G401 (cell line): ENCODE measurements at places on chromosomes 12 and 14.

DNA sequence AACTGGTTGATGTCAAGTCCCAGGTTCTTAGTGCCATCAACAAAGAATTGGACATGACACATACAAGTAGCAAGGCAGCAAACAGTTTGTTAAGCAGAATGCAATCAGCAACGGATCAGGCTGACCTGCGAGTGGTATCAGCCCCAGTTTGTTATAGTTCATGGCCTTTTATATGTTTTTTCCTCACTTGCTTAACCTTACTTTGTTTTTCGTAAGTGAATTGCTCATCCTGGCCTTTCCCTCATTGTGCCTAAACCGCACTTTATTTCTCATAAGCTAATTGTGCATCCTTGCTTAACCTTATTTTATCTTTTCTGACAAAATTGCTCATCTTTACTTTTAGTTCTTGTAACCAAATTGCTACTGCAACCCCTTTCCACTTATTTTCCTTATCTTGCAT is 4.1 kb downstream of the ETFBKMT start:
- no peak for DNase-seq

GRCh38 chr12:21881965-21882364 is 59.3 kb downstream of the ABCC9 start:
- DNase-seq = peak; percentile 8

DNA sequence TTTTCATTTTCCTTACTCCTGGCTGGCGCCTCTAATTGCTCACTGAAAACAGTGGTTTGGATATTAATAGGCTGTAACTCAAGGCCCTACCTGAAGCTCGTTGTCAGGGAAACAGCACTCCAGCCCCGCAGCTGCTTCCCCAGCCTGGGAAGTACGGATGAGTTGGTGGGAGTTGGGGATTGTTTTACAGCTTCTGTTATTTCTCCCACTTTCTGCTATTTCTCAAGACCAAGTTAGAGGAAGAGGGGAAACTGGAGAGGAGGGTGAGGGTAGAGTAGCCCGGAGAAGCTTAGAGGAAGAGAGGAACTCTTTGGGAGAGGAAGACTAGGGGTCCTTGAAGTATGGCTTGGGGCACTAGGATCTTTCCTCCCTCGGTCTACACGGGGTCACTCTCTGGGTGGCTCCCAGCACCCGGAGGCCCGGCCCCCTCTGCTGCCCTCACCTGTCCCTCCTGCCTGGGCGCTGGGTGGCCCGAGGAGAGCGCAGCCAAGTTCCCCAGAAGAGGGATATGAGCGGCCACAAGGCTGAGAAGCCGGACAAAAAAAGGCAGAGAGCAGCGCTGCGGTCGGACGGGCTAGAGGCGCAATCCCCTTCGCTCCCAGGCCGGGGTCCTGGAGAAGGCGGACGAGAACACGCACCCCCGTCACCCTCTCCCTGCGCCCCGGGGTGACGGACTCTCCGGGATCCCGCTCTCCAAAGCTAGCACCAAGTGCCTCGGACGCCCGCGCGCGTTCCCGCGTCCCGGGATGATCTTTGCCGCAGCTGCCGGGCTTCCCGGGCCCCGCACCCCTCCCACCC is 671 bp downstream of the SPTB start:
- peak; percentile 64 for DNase-seq

DNA sequence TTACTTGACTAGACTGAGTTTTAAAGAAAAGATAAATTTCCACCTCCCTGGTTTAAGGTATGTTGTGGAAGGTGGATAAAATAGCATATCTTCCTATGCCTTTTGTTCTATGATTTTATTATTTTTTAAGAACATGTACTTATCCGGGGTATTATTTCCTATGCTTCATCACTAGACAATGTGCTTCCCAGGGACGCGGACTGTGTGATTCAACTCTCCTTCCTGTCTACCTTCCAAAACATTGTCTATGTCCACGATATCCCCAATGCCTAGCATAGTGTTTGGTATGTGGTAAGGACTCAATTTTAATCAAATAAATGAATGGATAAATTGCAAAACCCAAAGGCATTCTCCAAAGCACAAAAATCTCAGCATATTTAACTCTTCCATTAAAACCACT is 8.3 kb upstream of the CCND2 start:
- no peak for DNase-seq
